Breast epithelium (tissue), 4 donors: ENCODE measurements at places on chromosomes 1 and 21. TPM values are rescaled to one million over a fixed set of nuclear protein-coding genes. Genes with fewer than 3 reads are reported as not detected.

DNA sequence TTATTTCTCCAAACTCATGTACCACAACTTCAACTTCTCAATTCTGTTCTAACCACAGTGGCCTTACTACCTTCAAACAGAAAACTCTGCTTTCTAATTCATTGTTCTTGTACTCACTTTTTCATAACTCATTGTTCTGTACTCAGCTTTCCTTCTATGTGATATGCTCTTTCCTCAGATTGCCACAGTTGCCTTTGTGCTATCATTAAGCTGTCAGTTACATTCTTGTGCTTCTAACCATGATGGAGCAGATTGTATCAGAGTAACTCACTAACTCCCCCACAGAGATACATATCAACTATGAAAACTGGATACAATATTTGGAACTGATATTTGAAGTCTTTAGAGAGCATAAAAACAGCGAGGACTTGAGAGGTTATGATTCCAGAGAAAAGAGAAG, 1213.7 kb downstream of the KCNT2 start:
- no peak for DNase-seq

DNA sequence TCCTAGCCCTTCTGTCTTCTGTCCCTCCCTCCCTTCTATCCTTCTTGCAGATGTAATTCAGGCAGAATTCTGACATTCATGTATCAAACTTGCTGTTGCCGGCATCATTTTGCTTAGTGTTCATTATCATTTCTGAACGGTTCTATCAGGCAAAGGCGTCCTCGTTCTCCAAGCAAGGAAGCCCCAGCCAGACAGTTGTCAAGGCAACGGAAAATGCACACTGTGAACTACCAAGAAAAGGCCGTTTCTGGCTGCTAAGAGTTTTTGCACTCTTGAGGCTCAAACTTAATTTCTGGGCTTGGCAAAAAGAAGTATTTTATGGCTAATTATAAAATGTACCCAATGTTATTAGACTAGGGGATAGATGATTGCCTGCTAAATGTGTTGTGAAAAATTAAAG, 164.7 kb upstream of the KCNJ15 start:
- DNase-seq: no peak

DNA sequence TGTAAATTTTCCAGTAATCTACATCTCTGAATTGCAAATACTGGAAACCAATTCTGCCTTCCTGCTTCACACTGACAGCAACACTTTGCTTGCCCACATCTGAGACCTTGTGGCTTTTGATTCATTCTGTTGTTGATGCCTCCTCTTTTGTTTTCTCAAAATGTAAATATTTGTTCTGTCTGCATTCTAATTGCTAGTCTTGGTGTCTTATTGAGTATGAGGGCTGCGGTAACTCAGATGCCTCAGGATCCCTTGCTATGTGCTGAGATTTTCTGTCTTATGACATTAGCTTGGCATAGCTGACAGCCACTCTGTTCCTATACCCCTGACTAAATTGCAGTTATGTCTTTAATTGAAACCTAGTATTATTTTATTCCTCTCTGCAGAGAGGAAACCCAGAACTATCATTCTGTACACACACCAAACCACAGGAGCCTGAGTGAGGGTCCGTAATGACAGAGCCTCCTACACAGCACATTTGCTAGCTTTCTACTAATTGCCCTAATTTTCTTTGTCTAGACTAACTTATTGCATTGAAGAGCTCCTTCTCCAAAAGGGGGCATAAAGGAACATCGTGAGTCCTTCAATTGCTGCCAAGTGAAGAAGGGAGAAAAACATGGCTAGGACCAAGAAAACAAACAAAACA, 72.1 kb downstream of the GREM2 start:
- DNase-seq: no peak

DNA sequence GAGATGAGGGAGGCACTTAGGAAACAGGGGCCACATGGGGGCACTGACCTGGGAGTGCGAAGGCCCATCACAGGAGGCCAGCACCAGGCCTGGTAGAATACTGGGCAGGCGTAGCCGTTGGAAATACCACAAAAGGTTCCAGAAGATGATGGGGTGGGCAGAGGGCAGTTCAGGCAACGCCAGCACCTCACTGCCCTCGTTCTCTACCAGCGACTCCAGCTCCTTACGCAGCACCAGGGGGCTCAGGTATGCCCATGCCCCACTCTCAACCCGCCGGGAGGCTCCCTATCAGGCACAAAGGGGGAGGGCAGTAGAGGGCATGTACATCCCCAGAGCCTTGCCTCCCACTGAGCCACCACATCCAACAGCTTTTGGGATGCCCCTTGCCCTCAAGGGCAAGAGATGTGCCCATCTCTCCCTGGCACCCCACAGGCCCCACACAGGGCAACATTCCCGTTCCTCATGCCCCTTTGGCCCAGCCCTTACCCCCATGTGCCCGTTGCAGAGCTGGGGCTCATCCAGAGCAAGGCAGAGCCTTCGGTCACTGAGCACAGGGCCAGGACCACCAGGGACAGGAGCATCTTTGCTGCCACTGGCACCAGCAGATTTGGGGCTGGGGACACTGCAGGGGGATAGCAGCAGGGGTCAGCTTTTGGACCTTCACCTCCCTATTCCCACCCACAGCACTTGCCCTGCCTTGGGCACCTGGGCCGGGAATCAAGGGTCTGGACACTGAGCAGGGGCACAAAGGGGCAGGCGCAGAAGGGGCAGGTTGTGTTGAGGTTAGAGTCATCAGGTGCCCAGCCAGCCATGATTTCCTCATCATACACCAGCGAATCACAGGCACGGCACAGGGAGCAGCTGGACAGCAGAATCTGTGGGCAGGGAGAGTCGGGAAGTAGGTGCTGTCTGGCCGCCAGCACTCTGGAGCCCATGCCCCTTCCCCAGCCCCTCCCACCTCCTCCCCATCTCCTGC, 9.7 kb upstream of the GATAD2B start:
- no peak for DNase-seq

DNA sequence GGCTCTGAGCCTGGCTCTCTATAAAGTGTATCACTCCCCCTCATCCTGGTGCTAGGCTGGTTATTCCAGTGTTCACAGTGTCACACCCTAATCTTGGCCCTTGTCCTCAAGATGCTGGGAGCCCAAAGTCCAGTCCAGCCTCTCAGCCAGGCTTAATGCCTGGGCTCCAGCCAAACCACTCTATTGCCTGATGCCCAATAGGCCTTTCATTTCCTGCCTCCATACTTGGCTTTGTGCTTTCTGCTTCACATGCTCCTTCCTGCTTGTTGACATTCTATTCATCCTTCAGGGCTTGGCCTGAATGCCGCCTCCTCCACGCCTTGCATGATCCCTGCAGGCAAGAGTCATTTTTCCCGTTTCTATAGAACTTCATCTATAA, 1.7 kb downstream of the KLHDC8A start:
- DNase-seq: no peak

IL19 gene
- not detected for total RNA-seq

TGFBR3 gene
- 287 TPM for total RNA-seq

DNA sequence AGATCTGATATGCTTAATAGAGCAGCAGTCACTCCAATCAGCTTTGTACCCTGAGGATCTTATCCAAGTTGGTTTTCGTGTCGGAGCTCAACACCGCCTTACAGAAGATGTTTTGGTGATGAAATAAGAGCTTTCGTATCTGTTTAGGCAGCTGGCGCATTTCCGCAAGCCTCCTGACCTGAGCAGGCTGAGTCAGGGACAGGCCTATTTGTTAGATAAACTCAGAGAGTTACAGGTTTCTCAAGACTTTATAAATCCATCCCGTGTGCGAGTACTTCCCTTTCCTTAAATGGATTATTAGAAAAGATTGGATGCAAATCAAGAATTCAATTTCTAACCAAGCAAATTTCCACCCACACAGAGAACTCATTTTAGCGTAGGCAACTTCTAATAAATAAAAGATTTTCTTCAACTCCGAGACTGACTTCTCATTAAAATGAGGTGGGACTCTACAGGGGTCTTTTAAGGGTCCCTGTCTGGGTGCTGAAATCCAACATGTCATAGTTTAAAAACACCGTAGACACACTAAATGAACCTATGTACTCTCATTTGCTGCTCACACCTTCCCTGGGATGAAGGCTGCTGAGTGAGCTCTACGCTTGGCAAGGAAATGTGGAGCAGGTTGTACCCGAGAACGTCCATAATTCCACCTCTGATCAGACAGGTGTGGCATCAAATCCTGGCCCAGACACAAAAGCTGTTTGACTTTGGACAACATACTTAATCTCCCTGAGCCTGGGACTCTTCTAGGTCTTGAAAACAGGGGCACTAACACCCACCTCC, 106.9 kb upstream of the F3 start:
- peak; percentile 89 for DNase-seq

DNA sequence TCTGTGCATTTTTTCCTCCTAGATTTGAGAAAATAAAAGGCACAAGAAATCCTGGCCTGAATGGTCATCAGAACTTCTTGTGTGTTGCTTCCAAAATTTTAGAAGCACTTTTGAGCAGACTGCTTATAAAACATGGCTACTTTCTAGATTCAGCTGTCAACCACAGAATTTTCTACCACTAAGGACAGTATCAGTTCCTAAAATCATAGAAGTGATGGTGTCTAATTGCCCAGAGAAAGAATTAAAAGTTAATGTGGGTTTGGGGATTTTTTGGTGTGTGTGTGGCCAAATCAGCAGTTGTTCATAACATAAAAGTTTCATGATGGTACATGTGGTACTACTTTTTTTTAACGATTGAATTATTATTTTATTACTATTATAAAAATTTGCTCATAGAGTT, 171.4 kb upstream of the SNX7 start:
- DNase-seq: no peak

RIIAD1 gene
- total RNA-seq: not detected

GRCh38 chr1:91803847-91804545, 82.0 kb downstream of the TGFBR3 start:
- DNase-seq: no peak

- DNase-seq: no peak
Observed at GRCh38 chr1:192284927-192285326, 31.9 kb upstream of the RGS21 start.

GPR25 gene
- 0.29 TPM for total RNA-seq

- DNase-seq: no peak
Observed at GRCh38 chr1:28510273-28510969, 4.6 kb downstream of the RCC1 start.
